ENCODE measurements at places on chromosomes 11 and 22. TPM values are rescaled to one million over a fixed set of nuclear protein-coding genes. Genes with fewer than 3 reads are reported as not detected.

KCNK4 gene
- total RNA-seq = not detected

FGF19 gene
- not detected for total RNA-seq

CRYBB3 gene
- total RNA-seq = not detected

ZNF70 gene
- 6.4 TPM for total RNA-seq

FLRT1 gene
- total RNA-seq = not detected

CNTN5 gene
- not detected for total RNA-seq

OR52H1 gene
- not detected for total RNA-seq

PARVG gene
- total RNA-seq = 197 TPM

Data from T-cell (primary cell).